ENCODE measurements at places on chromosomes 11 and 22. TPM values are rescaled to one million over a fixed set of nuclear protein-coding genes. Genes with fewer than 3 reads are reported as not detected.
A peak's percentile ranks its signal among the peaks of the same experiment; 100 is the strongest.

Gene BIRC3
- 0.52 TPM for total RNA-seq

Gene PAMR1
- total RNA-seq = not detected

Gene SCGB1D2
- total RNA-seq = not detected

Gene ENDOD1
- 11.0 TPM for total RNA-seq

Gene DGCR6
- total RNA-seq = 6.7 TPM

Gene OOSP3
- not detected for total RNA-seq

Gene PHOX2A
- total RNA-seq = not detected

GRCh38 chr11:101816613-101817012 lies 98.2 kb upstream of the CEP126 start:
- H3K36me3 ChIP-seq = no peaks in the 10 kb centered on the region
- 0 out of 2 replicates have a peak, but pooled peaks cover 2% of the 10 kb centered on the region for H3K27me3 ChIP-seq
- H3K4me1 ChIP-seq = no peaks in the 10 kb centered on the region
- no peak for DNase-seq

- DNase-seq = no peak
- H3K36me3 ChIP-seq = peaks cover 47% of the 10 kb centered on the region
- H3K27me3 ChIP-seq = no peaks in the 10 kb centered on the region
- H3K27ac ChIP-seq = no peak overlapping the region
- H3K4me3 ChIP-seq = no peak overlapping the region
These were observed 28.6 kb downstream of the PPP2R1B start for GRCh38 chr11:111737444-111738210.

DNA sequence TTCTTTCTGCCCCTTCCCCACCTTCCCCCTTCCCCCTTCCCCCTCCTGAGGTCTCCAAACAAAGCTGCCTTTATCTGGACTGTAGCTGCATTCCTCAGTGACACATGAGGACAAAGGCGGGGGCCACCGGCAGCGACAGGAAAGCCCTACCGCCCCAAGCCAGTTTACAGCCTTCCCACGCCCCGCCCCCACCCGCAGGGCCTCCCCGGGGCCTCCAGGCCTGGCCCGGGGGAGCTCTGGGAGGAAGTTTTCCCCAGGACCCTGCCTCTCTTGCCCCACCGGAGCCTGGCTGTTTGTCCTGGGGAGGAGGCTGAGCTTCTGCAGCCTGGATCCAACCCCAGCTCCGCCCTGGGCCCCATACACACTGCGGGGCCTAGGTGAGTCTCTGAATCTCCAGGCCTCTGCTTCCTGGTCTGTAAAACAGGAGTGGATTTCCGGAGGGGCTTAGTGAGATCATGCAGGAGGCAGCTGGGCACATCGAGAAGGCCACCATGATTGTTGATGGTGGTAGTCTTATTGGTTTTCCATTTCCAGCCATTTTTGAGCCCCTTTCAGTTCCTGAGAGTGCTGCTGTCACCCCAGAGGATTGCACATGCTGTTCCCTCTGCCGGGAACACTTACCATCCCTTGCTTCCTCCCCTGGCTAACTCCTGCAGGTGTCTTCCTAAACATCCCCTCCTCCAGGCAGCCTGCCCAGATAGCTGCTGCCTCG lies 130.7 kb downstream of the MN1 start:
- H3K27me3 ChIP-seq = no peaks in the 10 kb centered on the region
- no peak overlapping the region for H3K4me3 ChIP-seq
- DNase-seq = no peak
- H3K27ac ChIP-seq = no peak overlapping the region
- H3K4me1 ChIP-seq = peaks cover 10% of the 10 kb centered on the region
- no peaks in the 10 kb centered on the region for H3K36me3 ChIP-seq

DNA sequence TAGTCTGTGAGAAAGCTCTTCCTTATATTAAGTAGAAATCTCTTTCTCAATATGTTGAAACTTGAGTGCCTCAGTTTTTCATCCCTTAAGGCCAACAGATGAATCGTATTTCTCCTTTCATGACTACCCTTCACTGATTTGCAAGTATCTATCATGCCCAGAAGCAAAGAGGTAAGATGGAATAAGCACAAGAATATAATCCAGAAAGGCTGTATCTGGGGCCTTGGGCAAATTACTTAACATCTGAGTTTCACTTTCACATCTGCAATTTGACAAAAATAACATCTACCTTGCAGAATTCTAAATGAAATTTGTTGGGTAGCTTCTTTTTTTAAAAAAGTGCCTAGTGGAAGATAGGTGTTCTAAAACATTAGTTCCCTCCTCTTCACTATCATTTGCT lies 552.4 kb upstream of the ANO5 start:
- H3K27ac ChIP-seq = peak overlapping the region; percentile 99
- DNase-seq = peak; percentile 94
- H3K27me3 ChIP-seq = no peaks in the 10 kb centered on the region

- no peaks in the 10 kb centered on the region for H3K36me3 ChIP-seq
- H3K27me3 ChIP-seq = no peaks in the 10 kb centered on the region
- H3K4me1 ChIP-seq = no peaks in the 10 kb centered on the region
- H3K27ac ChIP-seq = no peak overlapping the region
These were observed 54.7 kb downstream of the SMIM38 start for GRCh38 chr11:69210310-69211035.

DNA sequence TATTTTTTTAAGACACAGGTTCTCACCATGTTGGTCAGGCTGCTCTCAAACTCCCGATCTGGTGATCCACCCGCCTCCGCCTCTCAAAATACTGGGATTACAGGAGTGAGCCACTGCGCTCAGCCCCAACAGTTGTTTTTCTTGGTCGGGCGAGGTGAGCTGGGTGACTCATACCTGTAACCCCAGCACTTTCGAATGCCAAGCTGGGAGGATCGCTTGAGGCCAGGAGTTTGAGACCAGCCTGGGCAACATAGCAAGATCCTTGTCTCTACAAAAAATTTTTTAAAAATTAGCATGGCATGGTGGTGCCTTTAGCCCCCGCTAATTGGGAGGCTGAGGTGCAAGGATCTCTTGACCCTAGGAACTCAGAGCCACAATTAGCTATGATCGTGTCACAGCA lies 7.0 kb upstream of the NF2 start:
- no peak overlapping the region for H3K27ac ChIP-seq
- no peaks in the 10 kb centered on the region for H3K27me3 ChIP-seq
- no peak for DNase-seq
- no peaks in the 10 kb centered on the region for H3K36me3 ChIP-seq
- no peak overlapping the region for H3K4me3 ChIP-seq

GRCh38 chr11:15841931-15842740 lies 514.2 kb downstream of the SOX6 start:
- no peaks in the 10 kb centered on the region for H3K4me1 ChIP-seq
- H3K27ac ChIP-seq = no peak overlapping the region

- DNase-seq = no peak
- no peak overlapping the region for H3K4me3 ChIP-seq
- H3K4me1 ChIP-seq = no peaks in the 10 kb centered on the region
- H3K36me3 ChIP-seq = no peaks in the 10 kb centered on the region
- H3K27ac ChIP-seq = no peak overlapping the region
These were observed 134.3 kb downstream of the SNX19 start for GRCh38 chr11:130781931-130782330.

DNA sequence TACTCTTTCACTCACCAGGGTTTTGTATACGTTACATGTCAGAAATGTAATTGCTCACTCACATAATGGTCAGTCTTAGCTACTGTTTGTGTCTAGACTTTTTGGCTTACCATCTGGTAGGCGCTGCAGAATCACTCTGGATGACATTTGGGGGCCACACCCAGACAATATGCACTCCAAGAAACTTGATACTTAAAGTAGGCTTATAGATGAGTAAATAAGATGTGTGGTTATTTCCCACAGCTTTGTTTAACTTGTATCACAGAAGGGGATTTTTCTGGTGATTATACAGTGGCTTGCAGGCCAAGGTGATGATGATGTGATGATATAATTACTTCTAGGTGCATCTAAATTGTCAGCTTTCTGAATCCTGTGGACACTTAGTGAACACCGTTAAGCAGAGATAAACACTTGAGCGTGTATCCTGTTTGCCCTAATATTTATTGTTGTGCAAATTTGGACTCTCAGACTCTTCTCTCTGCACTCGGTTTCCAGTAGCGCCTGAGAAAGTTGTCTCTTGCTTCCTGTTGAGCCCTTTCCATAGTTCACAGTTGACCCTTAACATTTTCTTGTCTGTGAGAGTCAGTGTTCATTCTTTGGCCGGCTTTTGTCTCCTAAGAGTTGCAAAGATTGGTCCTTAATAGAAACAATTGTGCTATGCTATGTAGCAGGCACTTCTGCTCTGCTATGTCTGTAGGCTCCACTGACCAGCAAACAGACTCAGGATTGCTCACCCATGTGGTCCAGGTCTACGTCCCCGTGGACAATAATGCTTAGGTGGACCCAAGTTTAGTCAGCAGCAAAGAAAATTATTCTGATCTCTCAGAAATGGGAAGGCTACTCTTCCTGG lies 89.3 kb downstream of the PRR5L start:
- H3K4me1 ChIP-seq = no peaks in the 10 kb centered on the region
- H3K27ac ChIP-seq = no peak overlapping the region
- H3K27me3 ChIP-seq = no peaks in the 10 kb centered on the region
- no peak overlapping the region for H3K4me3 ChIP-seq

- no peaks in the 10 kb centered on the region for H3K27me3 ChIP-seq
- no peak overlapping the region for H3K4me3 ChIP-seq
- peaks cover 39% of the 10 kb centered on the region for H3K4me1 ChIP-seq
These were observed 36.3 kb upstream of the SORL1 start for GRCh38 chr11:121415856-121416255.

GRCh38 chr11:3030289-3031070 lies 26.7 kb downstream of the CARS1 start:
- 0 out of 2 replicates have a peak overlapping the region, but pooled peaks have one; percentile 9 for H3K4me3 ChIP-seq
- H3K4me1 ChIP-seq = peaks cover 25% of the 10 kb centered on the region
- H3K36me3 ChIP-seq = peaks cover 28% of the 10 kb centered on the region
- no peaks in the 10 kb centered on the region for H3K27me3 ChIP-seq

DNA sequence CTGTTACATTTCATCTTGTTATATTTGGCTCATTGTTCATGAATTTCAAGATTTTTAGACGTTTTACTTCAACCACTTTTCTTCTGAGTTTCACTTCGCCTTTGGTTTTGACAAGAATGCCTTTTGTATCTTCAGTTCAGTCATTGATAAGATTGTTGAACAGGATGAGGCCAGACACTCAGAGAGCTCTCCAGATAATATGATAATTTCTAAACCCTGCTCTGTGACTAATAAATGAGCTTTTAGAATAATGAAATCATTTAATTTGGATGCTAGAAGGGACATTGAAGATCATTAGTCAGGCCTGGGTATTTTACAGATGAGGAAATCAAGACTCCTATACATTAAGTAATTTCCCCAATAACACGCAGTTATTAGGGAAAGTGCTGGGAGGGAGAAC lies 37.2 kb upstream of the GRAMD1B start:
- H3K4me1 ChIP-seq = peaks cover 23% of the 10 kb centered on the region
- no peak overlapping the region for H3K4me3 ChIP-seq
- H3K27ac ChIP-seq = no peak overlapping the region
- DNase-seq = no peak
- H3K27me3 ChIP-seq = no peaks in the 10 kb centered on the region

DNA sequence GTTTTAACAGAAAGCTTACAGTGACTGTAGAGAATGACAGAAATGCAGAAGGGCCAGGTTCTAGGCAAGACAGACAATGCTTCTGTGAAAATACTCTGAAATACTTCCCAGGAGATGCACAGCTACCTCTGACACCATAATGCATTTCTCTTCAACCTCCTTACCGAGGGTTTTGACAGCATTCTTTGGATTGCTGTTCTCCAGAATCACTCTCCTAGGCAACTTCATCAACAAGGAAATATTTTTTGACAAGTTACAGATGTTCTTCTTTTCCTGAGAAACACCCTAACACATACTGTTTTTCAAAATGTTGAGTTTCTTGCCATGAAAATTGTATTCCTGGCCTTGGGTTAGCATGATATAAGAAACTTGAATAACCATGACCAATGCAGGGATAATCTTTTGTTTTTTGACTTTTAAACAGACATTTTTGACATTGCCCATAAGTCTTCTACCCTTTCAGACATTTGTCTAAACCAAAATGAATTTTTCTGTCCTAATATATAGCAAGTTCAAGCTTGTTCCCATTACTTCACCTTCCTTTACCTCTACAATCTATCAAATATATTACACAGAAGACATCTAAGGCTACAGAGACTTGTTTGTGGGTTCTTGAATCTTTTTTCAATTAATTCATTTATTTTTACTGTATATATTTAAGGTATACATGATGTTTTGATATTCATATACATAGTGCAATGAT lies 108.1 kb downstream of the CCDC34 start:
- H3K4me1 ChIP-seq = no peaks in the 10 kb centered on the region
- no peak overlapping the region for H3K27ac ChIP-seq
- H3K36me3 ChIP-seq = no peaks in the 10 kb centered on the region
- H3K4me3 ChIP-seq = no peak overlapping the region

DNA sequence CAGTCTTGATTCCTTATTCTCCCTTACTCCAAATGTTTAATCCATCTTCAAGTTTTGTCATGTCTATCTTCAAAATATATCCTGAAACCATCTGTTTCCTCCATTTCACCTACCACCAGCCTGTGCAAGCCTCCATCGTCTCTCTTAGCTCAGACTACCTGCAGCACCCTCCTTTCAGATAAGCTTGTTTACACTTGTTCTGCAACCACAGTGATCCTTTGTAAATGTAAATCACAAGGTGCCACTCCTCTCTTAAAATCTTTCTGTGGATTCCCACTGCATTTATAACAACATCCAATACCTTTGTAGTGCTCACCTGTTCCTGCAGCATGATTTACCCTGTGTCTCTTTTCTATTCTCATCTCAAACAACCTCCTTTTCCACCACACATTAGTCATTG lies 31.8 kb upstream of the GPR83 start:
- H3K36me3 ChIP-seq = peaks cover 76% of the 10 kb centered on the region
- H3K27me3 ChIP-seq = no peaks in the 10 kb centered on the region
- DNase-seq = no peak

GRCh38 chr11:133065847-133066485 lies 466.3 kb downstream of the OPCML start:
- DNase-seq = no peak
- no peaks in the 10 kb centered on the region for H3K27me3 ChIP-seq
- no peaks in the 10 kb centered on the region for H3K4me1 ChIP-seq
- no peak overlapping the region for H3K27ac ChIP-seq

DNA sequence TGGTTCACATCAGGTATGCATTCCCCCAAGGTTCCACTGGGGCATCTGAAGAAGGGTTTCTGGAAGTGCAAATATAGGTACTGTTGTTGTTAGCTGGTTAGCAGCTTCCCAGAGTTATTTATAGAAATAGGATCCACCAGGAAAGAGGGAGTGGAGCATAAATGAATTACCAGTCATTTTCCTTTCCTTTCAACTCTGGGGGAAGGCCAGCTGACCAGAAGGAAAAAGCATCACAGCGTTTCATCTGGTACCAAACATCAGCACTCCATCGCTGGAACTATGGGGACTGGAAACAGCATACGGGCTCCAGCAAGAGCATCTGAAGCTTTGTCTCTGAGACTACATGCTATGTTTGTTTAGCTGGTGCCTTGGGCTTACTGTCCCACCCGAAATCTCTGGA lies 378.2 kb upstream of the NARS2 start:
- H3K4me1 ChIP-seq = no peaks in the 10 kb centered on the region
- H3K27me3 ChIP-seq = no peaks in the 10 kb centered on the region
- no peaks in the 10 kb centered on the region for H3K36me3 ChIP-seq
- no peak overlapping the region for H3K27ac ChIP-seq
- DNase-seq = no peak

All from Karpas-422 (cell line).